ENCODE measurements at places on chromosomes 2 and 18. TPM values are rescaled to one million over a fixed set of nuclear protein-coding genes. Genes with fewer than 3 reads are reported as not detected.

RNASEH1 gene
- 32.3 TPM for total RNA-seq

KLHL41 gene
- total RNA-seq: 0.91 TPM

IL36B gene
- 1.5 TPM for total RNA-seq

NEURL3 gene
- total RNA-seq: 0.66 TPM

SNTG2 gene
- total RNA-seq: 1.0 TPM
